ENCODE measurements at places on chromosomes 1 and 21.

DNA sequence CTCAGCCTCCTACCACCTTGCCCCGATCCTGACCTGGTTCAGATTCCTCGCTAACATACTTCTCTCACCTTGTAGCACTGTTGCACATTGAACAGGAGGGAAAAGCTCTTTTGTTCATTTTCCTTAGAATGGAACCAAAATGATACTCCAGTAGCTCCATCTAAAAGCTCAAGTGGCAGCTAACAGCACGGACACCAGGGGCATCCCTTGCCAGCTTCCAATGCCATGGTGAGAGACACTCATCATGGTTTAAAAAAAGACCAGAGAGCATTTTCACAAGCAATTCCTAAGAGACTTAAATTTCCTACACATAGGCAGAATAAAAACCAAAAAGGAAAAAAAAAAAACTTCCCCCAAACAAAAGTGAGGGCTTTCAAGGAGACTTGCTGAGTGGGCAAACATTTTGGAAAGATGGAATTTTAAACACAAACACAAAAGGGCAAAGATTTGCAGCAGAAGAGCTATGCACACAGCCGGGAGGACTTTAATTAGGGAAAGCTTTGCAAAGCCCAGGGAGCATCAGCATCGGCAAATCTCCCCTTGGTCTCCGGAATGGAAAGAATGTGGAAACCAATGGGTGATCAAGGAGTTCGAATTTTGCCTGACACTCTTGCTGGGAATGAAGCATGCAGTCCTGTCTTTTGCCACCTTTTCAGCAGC lies 84.3 kb downstream of the CAPZB start:
- no peak for DNase-seq

- DNase-seq: no peak
These were observed 243.0 kb upstream of the RUNX1 start for GRCh38 chr21:35291973-35292627.

- DNase-seq: no peak
These were observed 56.6 kb upstream of the EDN2 start for GRCh38 chr1:41540886-41541591.

DNA sequence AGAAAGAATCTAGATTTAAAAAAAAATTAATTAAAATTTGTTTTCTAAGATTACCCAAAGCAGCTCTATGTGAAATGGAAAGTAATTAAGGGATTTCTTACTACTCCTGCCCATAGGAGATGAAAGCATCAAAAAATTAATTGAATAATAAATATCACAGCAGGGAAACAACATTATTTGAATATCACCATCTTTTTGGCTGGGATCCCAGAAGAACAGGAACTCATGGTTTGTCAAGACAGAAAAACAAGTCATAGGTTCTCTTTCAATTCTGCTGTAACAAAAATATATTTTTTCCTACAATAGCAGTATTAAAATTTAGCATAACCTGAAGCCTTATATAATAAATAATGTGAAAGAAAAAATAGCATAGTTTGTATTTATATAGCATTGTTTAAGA lies 1713.4 kb downstream of the NCAM2 start:
- no peak for DNase-seq

DNA sequence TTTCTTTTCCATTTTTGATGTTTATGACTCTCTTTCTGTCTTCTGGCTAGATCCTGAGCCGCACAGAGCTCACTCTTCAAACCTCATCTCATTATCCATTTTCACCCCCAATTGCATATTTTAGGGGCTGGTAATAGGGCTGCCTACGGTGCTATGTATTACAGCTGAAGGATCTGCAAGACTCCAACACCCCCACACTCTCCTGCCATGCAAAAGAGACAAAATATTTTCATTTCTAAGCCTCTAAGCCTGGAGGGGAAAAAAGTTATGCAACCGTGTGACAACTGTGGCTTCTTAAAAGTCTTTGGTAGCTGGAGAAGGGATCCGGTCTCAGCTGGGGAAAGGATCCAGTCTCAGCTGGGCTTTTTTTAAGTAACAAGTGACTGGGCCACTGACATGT lies 311.6 kb downstream of the NPHP4 start:
- no peak for DNase-seq

DNA sequence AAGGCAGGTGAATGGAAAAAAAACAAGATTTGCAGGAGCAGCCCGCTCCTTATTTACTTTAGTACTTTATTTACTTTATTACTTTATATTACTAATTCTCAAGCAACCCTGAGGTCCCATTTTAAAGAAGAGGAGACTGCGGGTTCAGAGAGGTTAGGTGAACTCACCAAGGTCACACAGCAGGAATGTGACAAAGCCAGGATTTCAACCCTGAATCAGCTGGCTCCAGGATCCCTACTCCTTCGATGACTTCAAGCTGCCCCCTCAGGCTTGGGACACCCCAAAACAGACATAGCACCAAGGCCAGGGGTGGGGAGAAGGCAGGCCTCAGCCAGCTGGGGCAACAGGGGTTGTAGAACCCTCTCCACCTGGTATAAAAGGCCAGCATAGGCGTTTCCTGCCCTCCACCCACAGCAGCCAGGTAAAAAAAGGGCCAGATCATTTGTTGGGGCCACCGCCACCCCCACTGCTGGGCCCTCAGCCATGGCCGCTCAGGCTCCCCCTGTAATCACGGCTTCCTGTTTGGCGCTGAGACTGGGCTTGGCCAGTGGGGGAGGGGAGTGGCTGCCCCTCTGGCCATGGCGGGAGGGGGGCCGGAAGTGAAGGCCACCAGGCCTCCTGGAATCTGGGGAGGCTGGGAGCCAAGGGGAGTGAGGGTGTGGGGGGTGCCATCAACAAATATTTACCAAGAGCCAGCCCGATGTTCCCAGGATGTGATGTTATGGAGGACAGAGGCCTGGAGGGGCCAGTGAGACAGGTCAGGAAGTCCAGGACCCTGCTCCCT lies 6.6 kb downstream of the SDC3 start:
- no peak for DNase-seq

DNA sequence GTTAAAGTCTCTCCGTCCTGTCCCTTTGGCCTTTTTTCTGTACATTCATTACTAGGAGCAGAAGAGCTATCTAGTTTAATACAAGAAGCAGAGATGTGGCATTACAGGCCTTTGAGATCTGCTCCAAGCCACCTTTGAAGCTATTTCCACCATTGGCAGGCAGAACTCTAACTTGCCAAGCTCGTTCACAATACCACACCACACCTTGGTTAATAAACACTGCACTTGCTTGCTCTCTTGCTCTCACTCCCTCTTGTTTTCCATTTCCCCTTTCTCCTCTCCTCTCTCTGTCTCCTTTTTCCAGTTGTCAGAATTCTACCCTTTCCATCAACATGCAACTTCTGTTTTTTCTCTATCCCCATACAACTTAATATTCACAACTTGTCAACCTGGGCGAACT lies 7.0 kb downstream of the SELE start:
- DNase-seq: no peak

DNA sequence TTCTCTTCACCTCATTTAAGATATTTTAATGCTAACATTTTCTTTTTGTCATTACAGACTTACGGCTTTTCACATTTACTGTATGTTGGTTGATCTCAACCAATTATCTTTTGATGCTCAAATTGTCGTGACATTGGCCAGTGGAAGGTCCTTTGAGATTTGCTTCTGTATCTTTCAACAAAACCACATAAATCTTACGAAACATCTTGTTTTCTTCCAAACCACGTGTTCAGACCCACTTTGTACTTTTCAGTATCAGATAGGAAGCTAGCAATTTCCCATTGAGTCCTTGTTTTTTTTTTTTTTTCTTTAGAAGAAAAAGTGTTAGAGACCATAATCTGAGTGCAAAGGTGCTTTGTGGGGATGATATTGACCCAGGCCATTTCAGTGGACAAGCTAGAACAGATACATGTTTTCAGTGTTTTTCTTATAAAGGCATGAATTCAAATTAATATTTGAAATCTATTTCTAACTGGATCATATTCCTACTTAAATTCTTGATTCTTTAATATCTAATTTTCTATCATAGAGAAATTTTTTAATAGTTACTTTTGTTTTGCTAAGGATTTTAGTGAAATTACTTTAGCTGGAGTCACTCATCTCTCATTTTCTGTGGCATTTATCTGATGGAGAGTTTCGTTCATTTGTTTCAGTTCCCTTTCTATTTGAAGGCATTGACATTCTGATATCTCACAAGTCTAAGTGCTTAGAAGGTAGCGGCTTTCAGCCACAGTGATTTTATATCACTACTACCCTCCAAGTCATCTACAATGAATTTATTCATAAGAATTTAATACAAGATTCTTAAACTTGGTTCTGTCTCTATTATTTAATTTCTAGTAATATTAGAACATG lies 26.7 kb downstream of the ATG4C start:
- no peak for DNase-seq

GRCh38 chr1:60745484-60745883 lies 336.9 kb upstream of the NFIA start:
- no peak for DNase-seq

GRCh38 chr1:23194119-23194984 lies 22.9 kb downstream of the HTR1D start:
- DNase-seq: no peak

GRCh38 chr1:153688276-153688675 lies 9.8 kb downstream of the NPR1 start:
- DNase-seq: no peak

- no peak for DNase-seq
These were observed 18.5 kb upstream of the FAM20B start for GRCh38 chr1:179007233-179007632.

GRCh38 chr1:117284399-117285215 lies 73.9 kb upstream of the VTCN1 start:
- no peak for DNase-seq

- DNase-seq: no peak
These were observed 52.8 kb downstream of the ELK4 start for GRCh38 chr1:205578780-205579571.

GRCh38 chr1:221778535-221779142 lies 36.8 kb upstream of the DUSP10 start:
- DNase-seq: no peak

DNA sequence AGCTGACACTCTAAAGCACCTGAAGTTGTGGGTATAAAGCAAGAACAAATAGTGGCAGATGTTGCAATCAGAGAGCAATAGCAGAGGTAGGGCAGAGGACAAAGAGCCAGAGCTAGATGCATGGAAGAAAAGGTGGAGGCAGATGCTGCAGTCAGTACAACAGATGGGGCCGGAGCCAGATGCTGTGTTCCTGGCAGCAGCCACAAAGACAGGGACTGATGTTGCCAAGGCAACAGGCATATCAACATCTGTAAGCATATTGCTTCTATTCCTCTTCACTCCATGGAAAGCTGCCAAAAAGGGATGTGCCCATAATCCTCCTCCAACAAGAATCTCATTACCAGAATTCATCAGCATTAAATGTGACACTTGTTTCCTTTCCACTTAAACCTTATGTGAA lies 108.0 kb downstream of the TNNI3K start:
- DNase-seq: no peak

- DNase-seq: no peak
These were observed 138.3 kb downstream of the FOXD2 start for GRCh38 chr1:47575855-47576757.

DNA sequence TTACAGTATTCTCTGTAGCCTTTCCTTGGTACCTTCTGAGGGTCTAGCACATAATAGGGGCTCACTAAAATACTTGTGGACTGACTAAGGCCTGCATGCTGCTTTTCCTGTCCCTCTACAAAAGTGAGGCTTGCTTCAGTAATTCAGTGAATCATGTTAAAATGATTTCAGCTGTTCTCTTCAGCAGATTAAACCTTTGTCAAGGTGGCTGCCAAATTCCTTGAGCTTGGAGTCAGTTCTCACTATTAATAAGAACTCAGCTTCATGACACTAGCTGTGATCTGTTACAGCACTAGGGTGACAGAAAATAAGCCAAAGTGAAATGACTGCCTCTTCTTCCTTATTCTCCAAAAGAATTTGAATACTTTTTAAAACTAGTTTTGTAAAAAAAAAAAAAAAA lies 128.8 kb downstream of the KCNN3 start:
- no peak for DNase-seq

DNA sequence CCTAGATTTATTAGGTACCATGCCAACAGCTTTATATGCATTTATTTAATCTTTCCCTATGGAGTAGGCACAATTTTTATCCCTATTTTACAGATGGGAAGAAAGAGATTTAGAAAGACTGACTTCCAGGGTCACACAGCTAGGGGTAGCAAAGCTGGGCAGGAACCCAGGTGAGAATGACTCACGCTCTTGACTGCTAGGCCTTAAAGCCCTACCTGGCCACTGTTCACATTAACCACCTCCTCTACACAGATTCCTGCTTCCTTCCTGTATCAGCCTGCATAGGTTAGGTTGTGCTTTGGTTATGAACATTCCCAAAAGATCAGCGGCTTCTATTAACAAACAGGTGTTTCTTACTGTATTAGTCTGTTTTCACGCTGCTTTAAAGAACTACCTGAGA lies 53.2 kb downstream of the DNAJC6 start:
- DNase-seq: no peak

DNA sequence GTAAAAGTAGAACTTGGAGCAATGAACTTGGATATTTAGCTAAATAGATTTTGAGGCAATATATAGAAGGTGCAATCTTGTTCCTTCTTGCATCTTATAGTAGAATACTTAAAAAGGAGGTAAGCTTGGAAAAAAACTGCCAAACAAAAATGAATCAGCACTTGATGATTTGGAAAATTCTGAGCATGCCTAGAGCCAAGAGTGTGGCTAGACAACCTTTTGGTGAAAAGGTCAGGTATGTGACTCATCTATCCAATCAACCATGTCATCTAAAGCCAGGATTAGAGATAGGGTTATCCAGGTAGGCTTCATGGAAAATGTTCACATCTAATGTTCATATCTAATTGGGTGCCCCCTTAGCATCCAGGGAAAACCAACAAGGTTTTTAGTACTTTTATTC lies 515.0 kb downstream of the COL11A1 start:
- no peak for DNase-seq

DNA sequence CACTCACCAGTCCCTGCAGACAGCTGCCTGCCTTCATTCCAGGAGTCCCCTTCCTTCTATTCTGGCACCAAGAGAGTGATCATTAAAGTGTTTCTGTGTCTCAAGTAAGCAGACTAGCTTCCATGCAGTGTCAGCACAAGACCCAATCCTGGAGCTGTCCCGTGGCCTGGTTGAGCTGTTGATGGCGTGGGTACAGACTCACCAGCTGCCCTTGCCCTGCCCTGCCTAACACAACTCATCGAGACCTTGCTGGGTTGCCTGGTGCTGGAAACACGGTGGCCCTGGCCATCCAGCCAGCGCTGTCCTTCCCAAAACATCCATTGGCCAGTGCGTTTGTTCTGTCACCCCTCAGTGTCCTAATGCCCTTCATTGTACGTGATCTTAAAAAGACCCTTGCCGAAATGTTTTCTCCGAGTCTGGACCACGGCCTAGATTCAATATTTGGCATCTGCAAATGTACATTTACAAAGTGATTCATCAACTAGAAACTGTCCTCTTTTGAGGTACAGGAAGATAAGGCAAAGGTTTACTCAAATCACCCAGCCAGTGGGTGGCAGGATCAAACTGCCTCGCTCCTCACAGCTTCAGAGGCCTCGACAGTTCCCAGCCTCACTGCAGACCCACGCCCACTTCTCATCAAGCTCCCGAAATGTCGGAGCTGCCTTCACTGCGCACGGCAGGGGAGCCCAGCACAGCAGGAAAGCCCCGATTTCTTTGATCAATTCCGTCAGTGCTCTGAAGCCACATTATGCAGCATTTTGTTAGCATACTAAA lies 494.2 kb downstream of the KIF26B start:
- DNase-seq: no peak

Data from activated T-helper 9 cell treated with anti-CD3 and anti-CD28 coated beads, Interleukin-2, amount 50 U/mL, for 16 hours (primary cell).